ENCODE measurements at places on chromosomes 7 and 10.
A peak's percentile ranks its signal among the peaks of the same experiment; 100 is the strongest.

- no peak for DNase-seq
Observed at GRCh38 chr7:26166684-26167266, 14.8 kb downstream of the NFE2L3 start.

DNA sequence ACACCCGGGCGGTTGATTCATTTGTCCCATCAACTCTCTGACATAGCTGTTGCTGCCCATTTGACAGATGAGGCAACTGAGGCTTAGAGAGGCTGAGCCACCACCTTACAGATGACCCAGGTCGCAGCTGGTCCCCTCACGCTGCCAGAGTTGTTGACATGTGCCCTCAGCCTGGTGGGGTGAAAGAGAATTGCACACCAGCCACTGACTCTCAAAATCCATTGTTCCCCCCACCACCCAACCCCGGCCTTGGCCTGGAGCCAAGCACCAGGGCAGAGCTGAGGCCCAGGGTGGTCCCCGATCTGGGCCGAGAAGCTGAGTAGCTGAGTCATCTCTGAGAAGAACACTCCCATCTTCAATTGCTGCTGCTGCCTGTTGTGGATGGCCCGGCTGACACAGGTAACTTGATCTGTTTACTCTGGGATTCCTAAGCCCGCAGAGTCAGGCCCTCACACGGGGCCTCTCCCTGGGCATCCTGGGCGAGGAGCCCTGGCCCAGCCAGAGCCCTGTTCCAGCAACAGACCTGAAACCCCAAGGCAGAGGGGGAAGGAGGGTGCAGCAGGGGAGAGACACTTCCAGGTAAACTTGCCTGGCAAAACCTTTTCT lies 27.5 kb downstream of the PVRIG start:
- peak; percentile 49 for DNase-seq

DNA sequence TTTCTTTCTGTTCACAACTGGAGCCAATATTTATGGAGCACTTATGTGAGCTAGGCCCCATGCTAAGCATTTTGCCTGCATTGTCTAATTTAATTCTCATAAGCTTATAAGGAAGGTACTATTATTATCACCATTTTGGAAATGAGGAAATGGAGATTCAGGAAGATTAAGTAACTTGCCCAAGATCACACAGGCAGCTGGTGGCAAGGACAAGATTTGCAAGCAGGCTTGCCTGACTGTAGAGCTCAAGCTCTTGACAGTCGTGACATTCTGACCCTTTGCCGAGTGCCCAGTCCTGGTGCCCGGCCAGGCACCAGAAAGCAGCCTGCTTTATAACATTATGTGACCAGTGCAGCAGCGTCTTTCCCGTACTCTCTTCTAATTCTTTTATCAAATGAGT lies 38.2 kb downstream of the WNT2 start:
- no peak for DNase-seq

GRCh38 chr10:116472891-116473290 lies 45.2 kb downstream of the PNLIPRP3 start:
- no peak for DNase-seq

- no peak for DNase-seq
Observed at GRCh38 chr7:110373416-110373815, 717.5 kb upstream of the LRRN3 start.

GRCh38 chr7:48660306-48660870 lies 264.0 kb upstream of the CDC14C start:
- DNase-seq = no peak

GRCh38 chr7:136009488-136010079 lies 32.4 kb upstream of the MTPN start:
- no peak for DNase-seq

GRCh38 chr7:38413784-38414183 lies 140.3 kb upstream of the TARP start:
- DNase-seq = no peak

DNA sequence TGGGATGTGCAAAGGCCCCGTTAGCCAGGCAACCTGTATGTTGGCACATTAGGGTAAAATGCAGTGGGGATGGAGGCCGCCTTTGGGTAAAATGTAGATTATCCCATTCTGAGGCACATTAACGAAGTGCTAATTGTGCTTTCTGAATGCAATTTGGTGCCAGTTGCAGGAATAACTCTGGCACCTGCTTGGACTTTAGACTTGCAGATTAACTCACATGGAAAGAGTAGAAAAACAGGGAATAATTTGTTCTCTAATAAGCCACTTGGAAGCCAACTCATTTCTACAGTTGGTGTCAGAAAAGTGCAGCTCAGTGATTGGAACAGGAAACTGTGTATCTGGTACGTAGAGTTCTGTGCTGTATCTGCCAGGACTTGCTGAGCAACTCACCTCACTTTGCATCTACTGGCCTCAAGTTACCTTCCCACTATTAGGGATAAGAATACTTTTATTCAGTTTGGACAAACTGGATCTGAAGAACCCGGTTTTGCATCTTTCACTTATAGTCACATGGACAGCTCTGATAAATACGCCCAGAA lies 377.4 kb upstream of the PODXL start:
- DNase-seq = no peak

- peak; percentile 59 for DNase-seq
Observed at GRCh38 chr7:1197997-1198625, 34.6 kb upstream of the UNCX start.

GRCh38 chr10:26494018-26494417 lies 55.9 kb downstream of the APBB1IP start:
- DNase-seq = no peak

- no peak for DNase-seq
Observed at GRCh38 chr10:51479711-51480110, 219.7 kb downstream of the CSTF2T start.

GRCh38 chr7:22657479-22657878 lies 69.5 kb upstream of the IL6 start:
- no peak for DNase-seq

- DNase-seq = no peak
Observed at GRCh38 chr10:28997734-28998133, 291.1 kb upstream of the LYZL1 start.

- DNase-seq = no peak
Observed at GRCh38 chr10:43825984-43826383, 177.3 kb upstream of the ZNF32 start.

- DNase-seq = peak; percentile 34
Observed at GRCh38 chr10:104580774-104581675, 60.1 kb upstream of the SORCS3 start.

All from fibroblast of skin of left quadriceps (primary cell).